ENCODE measurements at places on chromosomes 1 and 21.

GRCh38 chr1:61255358-61255703 is 173.0 kb downstream of the NFIA start:
- DNase-seq, result no peak

- no peak for DNase-seq
These were observed 28.2 kb upstream of the EPB41 start for GRCh38 chr1:28885977-28886730.

DNA sequence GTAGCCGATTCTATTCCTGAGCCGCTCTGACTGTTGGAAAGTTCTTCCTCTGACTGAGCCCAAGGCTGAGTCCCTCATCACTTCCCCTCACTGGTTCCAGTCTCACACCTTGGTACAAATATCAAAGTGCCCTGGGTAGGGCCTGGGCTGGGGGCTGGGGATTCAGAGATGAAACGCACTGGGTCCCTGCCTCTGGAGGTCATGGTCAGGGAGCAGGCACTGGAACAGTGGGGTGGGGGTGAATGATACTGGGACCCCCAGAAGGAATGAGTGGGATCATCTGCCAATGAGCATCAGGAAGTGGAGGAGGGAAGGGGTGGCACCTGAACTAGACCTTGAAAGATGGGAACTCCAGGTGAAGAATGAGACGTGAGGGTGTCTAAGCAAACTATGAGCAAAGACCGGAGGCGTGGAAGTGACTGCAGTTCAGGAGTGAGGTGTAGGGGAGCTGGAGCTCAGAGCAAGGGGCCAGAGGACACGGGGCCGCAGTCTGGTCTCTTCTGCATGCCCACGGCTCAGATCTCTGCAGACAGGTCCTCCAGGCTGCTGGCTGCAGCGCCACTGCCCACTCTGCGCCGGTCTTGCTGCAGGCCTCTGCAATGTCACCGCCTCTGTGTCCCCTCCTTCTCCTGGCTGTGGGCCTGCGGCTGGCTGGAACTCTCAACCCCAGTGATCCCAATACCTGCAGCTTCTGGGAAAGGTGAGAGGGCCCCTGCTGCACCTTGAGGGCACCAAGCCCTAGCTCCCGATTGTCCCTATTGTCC is 10.0 kb downstream of the PEAR1 start:
- DNase-seq, result no peak

GRCh38 chr1:24441480-24441879 is 25.9 kb downstream of the NIPAL3 start:
- DNase-seq, result no peak

GRCh38 chr1:151790940-151791651 is 796 bp upstream of the TDRKH start:
- no peak for DNase-seq

DNA sequence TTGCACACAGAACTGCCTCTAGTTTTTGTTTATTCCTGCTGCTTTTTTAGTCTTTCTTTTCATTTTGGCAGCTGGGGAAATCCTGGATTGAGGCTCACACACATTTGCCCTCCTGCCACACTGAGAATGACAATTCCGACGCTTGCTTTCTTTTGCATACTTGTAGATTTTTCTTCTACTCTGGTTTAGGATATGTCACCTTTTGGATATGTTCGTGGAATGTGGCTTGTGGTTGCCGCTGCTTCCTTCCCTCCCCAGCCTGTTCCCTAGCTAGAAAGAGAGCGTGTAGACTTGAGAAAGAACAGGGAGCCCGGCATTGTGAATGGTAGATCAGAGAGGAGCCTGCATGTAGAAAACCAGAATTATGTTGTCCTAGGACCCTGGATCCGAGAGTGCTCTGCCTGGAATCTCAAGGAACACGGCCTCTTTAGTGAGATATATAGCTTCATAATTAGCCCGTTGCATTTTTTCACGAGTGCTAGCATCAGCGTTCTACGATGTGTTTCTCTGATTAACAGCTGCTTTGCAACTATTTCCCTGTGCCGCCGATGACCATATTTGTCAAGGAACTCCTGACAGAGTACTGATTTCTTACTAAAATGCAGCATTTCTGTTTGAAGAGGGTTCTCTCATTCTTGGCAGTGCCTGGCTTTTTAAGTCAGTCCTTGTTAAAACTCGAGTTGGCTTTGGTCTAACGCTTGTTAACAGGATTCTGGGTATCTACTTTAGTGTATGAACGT is 56.2 kb downstream of the PEX14 start:
- DNase-seq, result no peak

DNA sequence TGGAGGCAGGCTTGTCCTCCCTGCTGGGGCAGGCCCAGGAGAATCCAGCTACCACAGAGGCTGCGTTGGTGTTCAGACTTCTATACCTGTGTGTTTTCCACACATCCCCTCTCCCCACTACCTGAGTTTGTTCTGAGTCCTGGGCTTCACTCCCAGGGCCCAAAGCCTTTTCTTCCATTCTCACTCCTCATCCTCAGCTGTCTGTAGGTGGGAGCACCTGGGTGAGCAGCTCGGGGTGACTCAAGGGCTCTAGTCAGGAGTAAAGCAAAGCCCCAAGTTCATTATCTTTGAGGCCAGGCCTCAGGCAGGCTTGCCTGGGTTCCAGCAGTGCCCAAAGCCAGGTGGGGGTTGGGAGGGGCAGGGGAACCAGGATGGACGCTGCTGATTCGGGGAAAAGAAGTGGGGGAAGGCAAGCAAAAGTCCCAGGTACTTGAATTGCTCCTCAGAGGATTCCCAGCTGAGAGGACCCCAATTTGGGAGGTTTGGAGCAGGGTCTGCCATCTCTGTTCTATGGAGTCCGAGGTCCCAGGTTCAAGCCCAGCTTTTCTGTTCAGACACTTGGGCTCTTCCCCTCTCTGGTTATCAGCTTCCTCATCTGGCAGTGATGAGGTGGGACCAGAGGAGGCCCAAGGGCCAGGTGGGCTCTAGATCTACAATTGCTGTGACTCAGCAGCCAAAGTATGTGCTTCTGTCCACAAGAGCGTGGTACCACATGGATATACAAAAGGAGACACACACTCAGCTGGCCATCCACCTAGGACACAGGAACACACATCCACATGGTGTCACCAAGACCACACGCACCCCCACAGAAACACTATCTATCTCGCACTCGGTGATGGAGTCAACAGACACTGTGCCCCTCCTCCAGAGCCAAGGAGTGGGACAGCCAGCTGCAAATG is 5.8 kb upstream of the PTPN7 start:
- no peak for DNase-seq

GRCh38 chr1:27350663-27351540 is 9.1 kb downstream of the SYTL1 start:
- no peak for DNase-seq

GRCh38 chr1:112507921-112508277 is 866 bp upstream of the WNT2B start:
- no peak for DNase-seq

- DNase-seq, result no peak
These were observed 344.6 kb upstream of the AJAP1 start for GRCh38 chr1:4309676-4310320.

DNA sequence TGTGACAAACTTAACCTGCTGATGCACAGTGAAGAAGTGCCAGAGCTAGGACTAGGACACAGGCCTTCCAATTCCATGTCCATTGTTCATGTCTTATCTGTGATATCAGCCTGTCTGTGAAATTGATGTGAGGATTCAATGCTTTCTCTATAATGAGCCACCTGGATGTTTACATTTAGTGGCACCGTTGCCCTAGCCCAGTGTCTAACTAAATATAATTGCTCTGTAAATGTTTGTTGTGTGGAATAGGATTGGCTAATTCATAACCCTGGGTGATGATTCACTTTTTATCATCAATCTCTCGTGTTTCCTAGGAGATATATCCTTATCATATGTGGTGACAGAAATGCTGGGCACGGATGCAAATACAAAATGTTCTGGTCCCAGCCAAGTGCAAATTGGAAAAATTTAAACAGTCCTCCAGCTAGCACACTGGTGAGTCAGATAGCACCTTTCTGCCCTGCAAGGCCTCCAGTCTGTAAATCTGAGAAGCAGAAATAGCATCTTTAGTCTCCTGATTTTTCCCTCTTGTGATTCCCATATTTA is 46.9 kb upstream of the GNG12 start:
- no peak for DNase-seq

DNA sequence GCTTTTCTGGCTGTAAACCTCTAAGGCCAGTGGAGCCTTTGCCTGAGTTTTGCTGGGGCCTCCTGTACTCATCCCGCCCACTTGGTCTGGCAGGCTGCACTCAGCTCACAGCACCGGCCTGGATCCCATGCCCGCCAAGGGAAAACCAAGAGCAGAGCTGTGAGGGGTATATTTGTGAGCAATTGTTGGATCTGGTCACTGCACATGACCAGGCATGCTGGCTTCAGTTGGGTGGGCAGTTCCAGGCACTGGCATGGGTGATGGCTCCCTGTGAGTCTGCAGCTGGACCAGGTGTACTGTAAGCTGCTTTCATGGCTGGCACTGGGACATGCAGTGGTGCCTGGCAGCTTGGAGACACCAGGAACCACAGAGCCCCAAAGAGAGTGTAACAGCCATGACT is 563.1 kb upstream of the RGS18 start:
- DNase-seq, result no peak

- DNase-seq, result no peak
These were observed 3.3 kb upstream of the CACYBP start for GRCh38 chr1:174996476-174996875.

DNA sequence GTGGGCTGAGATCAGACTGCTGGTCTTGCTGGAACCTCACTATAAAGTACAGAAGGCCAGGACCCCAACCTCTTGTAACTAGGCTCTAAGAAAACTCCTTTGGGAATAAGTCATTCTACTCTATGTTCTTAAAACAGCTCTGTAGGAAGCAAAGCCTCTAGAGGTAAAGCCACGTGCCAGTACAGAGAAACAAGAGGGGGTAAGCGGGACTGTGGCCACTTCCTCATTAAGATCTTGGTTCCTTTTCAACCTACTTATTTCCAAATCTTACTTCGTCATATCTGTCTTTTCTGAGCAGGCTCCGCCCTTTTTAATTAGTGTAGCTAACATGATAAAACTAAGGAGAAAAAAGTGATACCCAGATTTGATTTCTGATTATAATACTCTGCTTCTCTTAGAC is 3.8 kb downstream of the NCSTN start:
- DNase-seq, result no peak

DNA sequence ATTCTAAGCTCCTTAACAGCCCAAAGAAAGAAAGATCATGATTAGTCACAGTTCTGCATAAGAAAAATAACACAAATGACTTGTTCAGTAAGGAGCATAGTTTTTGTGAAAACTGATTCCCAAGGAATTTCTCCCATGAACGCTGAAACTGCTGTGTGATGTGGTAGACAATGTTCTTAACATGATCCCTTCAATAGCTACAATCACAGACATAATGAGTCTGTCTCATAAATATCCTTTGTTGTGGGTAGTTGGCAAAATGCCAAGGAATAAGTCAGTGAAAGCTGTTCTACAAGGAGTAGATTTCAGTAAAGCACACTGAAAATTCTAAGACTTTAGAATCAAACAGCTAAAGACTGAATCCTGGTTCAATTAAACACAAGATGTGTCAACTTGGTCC is 404.8 kb downstream of the HLX start:
- DNase-seq, result no peak

DNA sequence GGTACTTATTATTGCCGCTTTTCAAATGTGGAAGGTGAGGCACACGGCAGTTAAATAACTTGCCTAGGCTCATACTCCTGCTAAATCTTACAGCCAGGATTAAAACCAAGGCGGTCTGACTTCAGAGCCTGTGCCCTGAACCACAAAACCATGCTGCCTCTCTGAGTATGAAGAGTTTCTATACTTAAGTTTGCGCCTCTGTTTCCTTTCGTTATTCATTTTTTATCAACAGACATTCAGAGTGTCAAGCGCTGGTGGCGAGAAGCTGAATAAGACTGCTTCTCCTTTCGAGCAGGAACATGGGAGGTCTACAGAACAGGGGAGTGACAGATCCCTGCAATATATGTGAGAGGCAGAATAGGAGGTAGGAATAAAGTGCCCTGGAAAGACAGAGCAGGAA is 96.0 kb upstream of the DUSP10 start:
- DNase-seq, result peak; percentile 72

GRCh38 chr1:184865831-184866230 is 108.5 kb downstream of the NIBAN1 start:
- no peak for DNase-seq

DNA sequence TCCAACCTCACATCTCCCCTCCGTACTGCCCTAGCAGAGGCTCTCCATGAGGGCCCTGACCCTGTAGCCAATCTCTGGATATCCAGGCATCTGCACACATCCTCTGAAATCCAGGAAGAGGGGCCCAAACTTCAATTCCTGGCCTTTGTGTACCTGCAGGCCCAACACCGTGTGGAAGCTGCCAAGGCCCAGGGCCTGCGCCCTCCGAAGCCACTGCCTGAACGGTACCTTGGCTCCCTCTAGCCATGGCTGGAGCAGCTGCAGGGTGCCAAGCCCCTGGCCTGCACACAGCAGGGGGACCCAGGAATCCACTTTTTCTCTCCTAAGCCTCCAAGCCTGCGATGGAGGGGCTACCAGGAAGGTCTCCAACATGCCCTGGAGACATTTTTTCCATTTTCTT is 84.2 kb downstream of the PTGER3 start:
- no peak for DNase-seq

DNA sequence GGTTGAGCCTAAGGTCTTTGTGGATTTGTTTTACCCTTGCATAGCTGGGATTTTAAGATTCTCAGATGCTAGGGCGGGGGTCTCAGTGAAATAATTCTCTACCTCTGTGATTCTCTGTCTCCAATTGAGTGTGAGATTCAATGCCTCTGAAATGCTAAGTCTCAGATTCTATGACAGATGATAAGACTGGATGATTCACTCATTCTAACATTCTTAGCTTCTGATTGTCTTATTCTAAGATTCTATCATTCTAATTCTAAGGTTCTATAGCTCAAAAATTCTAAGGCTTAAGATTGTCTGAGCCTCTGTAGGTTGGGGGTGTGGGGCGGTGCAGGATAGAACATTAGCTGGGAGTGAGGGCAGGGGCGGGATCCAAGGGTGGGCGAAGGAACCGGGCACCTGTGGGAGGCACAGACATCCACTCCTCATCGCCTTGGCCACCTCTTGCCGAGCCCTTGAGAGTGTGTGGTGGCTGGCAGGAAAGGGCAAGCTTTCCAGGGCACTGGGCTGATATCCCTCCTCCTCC is 29.5 kb downstream of the ADGRB2 start:
- DNase-seq, result no peak

- no peak for DNase-seq
These were observed 84.3 kb downstream of the ELAVL4 start for GRCh38 chr1:50193002-50193401.

- no peak for DNase-seq
These were observed 8.3 kb downstream of the RIPK4 start for GRCh38 chr21:41758550-41758949.
